SK-N-DZ (cell line): ENCODE measurements at places on chromosomes 11 and 22.
A peak's percentile ranks its signal among the peaks of the same experiment; 100 is the strongest.

GRCh38 chr22:50423956-50424355, 50.9 kb downstream of the SBF1 start:
- DNase-seq = no peak

- no peak for DNase-seq
Measured at GRCh38 chr11:111541254-111542061, 938 bp downstream of the LAYN start.

- DNase-seq = no peak
Measured at GRCh38 chr11:76280151-76280881, 74.0 kb upstream of the WNT11 start.

- no peak for DNase-seq
Measured at GRCh38 chr11:3146612-3147256, 18.4 kb downstream of the OSBPL5 start.

GRCh38 chr11:88813233-88813915, 252.4 kb downstream of the GRM5 start:
- DNase-seq = no peak

DNA sequence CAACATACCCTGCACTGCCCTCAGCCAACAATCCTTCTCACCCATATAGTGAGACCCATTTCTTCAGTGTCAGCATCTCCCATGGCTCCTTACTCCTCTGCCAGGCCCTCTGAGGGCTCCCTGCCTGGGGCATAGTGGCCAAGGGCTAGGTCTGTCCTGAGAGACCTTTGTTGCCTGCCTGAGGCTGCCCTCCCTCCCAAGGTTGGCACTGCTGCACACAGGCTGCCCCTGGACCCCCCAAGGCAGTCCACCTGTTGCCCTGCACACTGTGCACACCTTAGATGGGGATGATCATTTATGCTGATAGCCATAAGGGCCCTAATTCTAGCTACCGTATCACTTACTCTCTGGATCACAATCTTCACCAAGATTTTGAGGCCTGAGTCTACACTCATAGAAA, 57.0 kb upstream of the SUSD2 start:
- DNase-seq = no peak

GRCh38 chr22:38030311-38031133, 26.7 kb upstream of the PICK1 start:
- DNase-seq = no peak

- no peak for DNase-seq
Measured at GRCh38 chr11:122789907-122790306, 48.4 kb upstream of the CRTAM start.

DNA sequence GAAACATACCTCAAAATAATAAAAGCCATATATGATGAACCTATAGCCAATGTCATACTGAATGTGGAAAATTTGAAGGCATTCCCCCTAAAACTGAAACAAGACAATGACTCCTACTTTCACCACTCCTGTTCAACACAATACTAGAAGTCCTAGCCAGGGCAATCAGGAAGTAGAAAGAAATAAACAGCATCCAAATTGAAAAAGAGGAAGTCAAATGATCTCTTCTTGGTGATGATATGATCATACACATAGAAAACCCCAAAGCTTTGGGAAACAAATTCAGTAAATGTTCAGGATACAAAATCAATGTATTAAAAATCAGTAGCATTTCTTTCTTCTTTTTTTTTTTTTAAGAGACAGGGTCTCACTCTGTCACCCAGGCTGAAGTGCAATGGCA, 109.9 kb downstream of the DLG2 start:
- DNase-seq = no peak

DNA sequence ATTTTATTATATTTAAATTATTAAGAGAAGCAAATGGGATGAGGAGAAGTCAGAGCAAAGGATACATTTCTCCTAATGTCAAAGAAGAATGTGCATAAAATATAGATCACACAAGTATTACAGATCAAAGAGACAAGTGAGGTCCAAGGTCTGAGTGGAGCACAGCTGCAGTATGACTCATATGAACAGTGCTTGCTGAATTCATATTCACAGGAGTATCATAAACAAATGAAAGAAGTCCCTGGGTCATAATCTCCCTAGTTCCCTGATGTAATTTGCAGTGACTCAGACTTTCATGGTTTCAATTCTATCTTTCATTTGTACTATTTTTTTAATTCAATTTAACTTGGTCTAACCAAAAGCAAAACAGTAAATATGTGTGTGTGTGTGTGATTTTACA, 499.0 kb upstream of the CCDC179 start:
- no peak for DNase-seq

DNA sequence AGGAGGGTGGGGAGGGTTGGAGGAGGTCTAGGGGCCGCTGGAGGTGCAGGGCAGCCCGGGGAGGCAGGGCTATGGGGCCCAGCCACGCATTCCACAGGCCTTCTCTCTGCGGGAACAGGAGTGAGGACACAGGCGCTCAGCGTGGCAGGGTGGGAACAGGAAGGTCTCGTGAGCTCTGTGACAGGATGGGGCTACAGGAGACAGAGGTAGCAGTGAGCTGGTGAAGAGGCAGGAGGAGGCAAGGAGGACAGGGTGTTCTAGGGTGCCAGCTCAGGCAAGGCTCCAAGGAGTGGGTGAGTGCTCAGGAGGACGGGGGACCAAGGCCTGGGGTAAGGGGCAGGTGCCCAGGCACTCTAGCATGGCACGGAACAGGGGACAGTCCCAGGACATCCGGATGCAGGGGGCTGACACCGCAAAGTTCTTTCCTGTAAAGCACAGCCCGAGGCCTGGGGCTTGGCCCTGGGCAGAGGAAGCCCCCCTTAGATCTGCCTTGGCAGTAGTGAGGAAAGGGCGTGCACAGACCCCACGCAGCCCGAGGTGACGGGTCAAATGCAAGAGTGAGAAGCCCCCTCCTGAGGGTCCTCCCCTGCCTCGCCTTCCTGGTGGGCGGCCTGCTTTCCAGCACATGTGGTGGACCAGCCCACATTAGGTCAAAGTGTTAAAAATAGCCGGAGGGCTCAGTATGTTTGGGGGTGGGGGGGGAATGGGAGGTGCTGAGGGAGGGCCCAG, 4.7 kb upstream of the NEAT1 start:
- DNase-seq = no peak

GRCh38 chr11:77799338-77799737, 21.2 kb downstream of the RSF1 start:
- DNase-seq = no peak

DNA sequence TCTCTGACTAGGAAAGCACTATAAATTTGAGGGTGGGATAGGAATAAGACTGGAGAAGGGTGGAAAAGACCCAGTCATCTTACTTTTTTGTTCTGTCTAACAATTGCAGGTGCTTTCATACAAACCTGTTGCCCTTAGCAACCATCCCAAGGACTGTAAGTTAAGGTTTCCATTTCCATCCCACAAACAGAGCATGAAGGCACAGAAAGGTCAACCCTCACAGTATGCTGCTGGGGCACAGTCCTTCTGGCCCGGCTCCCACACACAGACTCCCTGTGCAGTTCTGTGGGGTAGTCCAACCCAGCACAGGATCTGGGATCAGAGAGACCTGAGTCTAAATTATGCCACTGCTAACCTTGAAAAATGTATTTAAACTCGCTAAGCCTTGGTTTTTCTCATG, 38.4 kb upstream of the ETS1 start:
- DNase-seq = no peak

GRCh38 chr22:47914481-47915097, 1152.1 kb downstream of the TBC1D22A start:
- no peak for DNase-seq

DNA sequence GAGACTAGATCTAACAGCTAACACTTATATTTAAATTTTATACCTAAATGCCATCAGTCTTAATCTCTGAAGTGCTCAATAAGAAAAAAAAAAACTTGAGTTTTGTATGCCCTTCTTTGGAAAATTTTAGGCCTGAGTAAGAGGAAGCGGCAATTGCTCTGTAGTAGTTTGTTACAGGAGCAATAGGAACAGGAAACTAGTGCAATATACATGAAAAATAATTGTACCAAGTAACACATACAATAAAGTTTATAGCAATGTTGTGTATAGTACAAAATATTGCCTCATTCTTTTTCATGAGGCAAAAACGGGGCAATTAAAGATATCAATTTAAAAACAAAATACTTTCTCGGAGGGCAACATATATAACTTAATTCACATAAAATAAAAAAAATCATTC, 19.7 kb downstream of the OR5AK2 start:
- no peak for DNase-seq

DNA sequence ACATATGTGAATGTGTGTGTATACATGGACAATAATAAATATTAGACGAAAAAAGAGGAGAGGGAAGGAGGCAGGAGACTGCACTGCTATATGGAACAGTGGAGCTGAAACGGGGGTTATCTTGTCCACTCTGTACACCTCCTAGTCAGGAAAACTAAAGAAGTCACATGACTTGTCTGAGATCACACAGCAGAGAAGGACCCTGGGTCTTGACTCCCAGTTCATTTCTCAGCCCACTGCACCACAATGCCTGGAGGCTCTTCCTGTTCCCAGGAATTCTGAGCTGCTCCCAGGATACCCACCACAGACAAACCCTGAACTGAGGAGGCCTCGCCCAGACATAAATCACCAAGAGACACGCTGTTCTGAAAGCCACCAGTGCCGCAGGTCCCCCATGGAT, 349.6 kb downstream of the CTTN start:
- no peak for DNase-seq

GRCh38 chr11:18056561-18057181, 10.6 kb upstream of the TPH1 start:
- no peak for DNase-seq

DNA sequence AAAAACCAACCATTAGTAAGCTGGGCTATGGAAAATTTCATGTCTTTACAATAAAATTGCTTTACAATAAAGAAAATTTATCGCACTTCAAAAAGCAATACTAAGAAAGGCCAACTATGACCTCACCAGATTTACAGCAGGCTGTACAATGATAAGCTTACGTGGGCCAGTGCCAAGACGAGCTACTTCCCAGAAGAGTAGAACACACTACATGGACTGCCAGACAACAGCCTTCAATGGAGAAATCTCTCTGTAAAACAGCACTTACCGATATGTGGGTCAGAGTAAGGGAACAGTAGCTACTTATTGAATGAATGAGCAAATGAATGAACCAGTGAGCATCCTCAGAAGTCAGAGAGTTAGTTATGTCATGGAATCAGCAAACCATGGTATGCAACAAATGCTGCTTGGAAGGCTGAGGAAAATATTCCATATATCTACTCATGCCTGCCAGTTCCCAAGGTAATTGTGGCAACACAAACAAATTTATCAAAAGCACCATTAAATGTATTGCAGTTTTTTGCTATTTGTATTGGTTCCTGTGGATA, 74.4 kb downstream of the SLC36A4 start:
- DNase-seq = no peak

DNA sequence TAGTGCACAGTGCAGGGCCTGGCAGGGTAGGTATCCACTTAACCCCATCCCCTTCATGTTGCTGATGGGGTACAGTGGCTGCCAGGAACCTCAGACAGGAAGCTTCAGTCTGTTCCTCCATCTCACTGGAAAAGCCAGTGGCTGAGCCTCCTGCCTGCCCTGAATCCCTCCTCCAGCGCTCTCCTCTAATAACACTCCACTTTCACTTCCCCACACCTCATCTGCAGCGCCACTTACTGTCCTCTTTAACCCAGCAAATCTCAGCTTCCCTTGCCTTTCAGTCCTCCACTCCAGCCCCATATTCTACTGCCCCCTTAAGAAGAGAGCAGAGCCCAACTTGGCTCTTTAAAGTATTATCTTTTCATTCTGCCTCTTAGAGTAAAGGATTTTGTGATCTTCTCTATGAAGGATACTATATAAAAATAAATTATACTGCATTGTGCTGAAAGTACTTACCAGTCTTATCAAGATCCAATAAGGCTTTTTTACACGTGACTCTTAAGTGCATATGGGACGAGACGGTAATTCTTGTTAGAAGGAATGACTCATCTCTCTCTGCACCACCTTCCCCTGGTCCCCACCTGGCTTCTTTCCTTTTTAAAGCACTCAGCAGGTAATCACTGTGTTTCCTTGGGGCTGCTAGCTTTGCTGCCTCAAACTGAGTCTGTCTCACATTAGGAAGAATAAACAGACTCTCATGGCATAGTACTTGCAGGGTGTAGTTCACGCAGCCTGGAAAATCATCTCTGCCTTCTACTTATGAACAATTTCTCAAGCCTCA, 238.0 kb upstream of the NARS2 start:
- no peak for DNase-seq

GRCh38 chr22:24772493-24773220, 1.9 kb downstream of the PIWIL3 start:
- peak; percentile 46 for DNase-seq

GRCh38 chr11:106208760-106209159, 131.3 kb downstream of the AASDHPPT start:
- no peak for DNase-seq

- DNase-seq = peak; percentile 20
Measured at GRCh38 chr11:46117842-46118241, 3.4 kb downstream of the PHF21A start.

GRCh38 chr22:21042978-21043859, 2.5 kb upstream of the LRRC74B start:
- DNase-seq = no peak

GRCh38 chr11:3104961-3105790, 48.0 kb upstream of the CARS1 start:
- DNase-seq = no peak

GRCh38 chr11:46106530-46107407, 14.5 kb downstream of the PHF21A start:
- no peak for DNase-seq

- peak; percentile 52 for DNase-seq
Measured at GRCh38 chr11:86089659-86090058, 20.8 kb upstream of the PICALM start.

DNA sequence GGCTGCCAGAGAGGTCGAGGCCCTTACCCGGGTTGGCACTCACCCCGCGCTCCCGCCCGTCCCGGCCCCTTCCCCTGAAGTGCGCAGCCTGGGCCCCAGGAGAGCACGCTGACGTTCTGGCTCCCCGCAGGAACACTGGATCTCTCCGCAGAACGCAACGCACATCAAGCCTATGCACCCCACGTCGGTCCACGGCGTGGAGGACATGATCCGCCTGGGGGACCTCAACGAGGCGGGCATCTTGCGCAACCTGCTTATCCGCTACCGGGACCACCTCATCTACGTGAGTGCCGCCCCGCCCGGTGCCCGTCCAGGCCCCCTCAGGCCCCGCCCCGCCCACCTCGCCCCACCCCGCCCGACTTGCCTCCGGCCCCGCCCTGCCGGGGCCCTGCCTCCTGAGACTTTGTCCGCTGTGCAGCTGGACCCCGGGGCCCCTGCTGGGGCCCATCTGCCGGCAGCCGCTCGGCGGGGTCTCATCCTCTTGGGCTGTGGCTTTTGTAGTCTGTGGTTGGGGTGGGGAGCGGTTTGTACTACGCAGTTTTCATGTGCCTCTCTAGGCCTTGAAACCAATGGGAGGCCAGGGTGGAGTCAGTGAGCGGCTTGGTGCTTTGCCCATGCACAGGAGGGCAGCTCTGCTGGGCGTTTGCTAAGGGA, 19.7 kb downstream of the MYO7A start:
- DNase-seq = no peak

GRCh38 chr22:24009227-24010017, 1.7 kb upstream of the CABIN1 start:
- DNase-seq = no peak

DNA sequence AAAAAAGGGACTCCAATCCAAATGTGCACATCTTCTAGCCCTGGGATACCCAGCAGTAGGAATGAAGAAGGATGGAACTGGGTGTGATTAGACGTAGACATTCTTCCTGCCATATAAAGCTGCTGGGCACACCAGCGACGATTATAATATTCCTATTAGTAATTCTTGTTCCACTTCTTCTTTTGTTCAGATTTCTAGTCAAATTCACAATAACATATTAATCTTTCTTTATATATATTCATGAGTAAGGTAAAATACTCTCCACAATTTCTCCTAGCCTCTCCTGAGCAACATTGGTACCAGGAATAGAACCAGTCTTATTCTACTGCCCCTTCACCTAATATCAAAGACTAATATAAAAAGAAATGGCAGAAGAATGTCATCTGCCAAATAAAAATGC, at the start of gene OR52E8:
Gene OR52E8, minus strand, starts transcription at position 101 of the 400 bp plus-strand sequence. Its CDS starts 0 bp downstream, at position 101.
- DNase-seq = no peak
